ENCODE measurements at places on chromosomes 5 and 9.

- no peak for DNase-seq
These were observed 8.9 kb downstream of the SLC9A3 start for GRCh38 chr5:515273-515836.

- DNase-seq: no peak
These were observed 1808.8 kb upstream of the ACO1 start for GRCh38 chr9:30575691-30576090.

DNA sequence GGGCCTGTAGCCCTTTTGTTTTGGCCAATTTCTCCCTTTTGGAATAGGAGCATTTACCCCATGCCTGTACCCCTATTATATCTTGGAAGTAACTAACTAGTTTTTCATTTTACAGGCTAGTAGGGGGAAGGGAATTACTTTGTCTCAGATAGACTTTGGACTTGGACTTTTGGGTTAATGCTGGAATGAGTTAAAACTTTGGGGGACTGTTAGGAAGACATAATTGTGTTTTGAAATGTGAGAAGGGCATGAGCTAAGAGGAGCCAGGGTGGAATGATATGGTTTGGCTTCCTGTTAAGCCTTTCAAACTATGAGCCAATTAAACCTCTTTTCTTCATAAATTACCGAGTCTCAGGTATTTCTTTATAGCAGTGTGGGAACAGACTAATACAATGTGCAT lies 168.1 kb downstream of the FGF1 start:
- DNase-seq: no peak

DNA sequence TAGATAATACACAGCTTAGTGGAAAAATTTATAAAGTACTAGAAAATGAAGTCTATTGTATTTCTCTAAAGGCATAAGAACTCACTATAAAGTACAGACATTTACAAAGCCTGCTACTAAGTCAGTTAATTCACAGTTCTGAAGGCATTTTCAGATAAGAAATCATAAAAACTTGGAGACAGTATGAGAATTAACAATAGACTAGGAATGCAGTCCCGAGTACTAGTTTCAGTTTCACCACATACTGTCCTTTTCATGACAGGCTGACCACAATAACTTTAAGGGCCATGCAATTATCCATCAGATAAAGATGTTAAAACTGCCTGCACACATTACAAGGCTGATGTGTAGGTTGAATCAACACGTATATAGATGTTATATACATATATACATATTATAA lies 362.6 kb upstream of the SMC2 start:
- no peak for DNase-seq
